ENCODE measurements at places on chromosomes 6 and 20.
A peak's percentile ranks its signal among the peaks of the same experiment; 100 is the strongest.

GRCh38 chr20:62736407-62737071, 27.9 kb downstream of the NTSR1 start:
- no peak for DNase-seq

- no peak for DNase-seq
Observed at GRCh38 chr20:59750209-59750840, 146.0 kb downstream of the PHACTR3 start.

- DNase-seq, result no peak
Observed at GRCh38 chr6:108580646-108581045, 19.9 kb downstream of the FOXO3 start.

DNA sequence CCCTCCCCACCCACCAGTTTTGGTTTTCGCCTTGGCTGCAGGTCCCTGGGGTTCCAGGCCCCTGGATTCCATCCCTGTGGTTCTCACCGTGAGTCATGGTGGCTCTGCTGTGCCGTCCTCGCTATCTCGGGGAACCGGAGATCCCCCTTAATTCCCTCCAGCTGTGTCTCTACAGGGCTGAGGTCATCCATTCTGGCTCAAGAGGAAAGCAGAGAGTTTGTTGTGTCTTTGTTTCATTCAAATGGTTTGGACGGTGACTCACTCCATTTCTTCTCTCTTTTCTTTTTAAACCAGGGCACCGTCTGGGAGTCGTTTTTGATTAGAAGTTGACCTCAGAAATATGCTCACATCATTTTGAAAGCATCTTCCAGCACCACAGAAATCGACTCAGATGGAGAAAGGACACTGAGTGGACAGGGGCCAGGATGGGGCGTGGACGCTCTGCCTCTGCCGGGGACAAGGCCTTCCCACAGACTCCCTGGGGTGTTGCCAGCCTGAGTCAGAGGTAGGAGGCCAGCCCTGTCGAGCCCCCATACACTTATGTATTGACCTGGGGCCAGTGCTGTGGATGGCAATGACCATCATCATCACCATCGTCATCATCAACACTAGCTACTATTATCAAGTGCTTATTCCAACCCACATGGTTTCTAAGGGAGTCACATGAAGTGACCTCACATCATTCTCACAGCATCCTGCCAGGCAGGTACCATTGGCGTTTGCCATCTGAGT, 176.2 kb downstream of the NFATC2 start:
- no peak for DNase-seq

GRCh38 chr6:28656715-28657114, 131.0 kb downstream of the GPX5 start:
- no peak for DNase-seq

DNA sequence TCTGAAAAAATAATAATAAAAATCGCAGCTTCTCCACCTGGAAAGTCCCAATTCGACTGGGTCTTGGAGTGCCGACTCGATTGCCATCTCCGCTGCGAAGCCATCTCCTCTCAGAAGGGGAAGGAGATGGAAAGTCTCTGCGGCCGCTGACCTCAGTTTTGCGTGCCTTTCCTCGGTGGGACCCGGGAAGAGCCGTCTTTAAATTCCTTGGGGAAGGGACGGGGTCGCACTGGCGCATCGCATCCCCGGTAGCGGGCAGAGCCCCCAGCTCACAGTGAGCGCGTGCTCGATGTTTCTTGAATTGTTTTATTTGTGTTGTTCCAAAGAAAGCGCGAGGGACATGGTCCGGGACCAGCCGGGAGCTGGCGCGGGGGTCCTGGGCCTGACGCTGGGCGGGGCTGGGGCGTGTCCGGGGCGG, 270 bp upstream of the TIAM2 start:
- DNase-seq, result no peak

DNA sequence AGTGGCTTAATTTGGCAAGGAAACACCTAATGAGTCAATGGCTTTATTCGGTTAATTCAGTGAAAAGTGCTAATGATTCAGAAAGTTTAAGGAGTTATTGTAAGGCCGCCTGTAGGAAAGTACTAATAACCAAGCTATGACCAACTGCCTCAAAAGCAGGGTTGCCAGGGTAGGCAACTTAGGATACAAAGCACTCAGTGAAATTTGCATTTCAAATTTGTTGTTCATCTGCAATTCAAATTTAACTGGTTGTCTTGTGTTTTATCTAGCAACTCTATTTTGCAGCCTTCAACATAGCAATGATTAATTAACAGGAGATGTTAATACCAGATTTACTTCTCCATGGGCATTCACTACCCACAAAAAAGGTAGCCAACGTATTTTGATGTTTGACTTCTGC, 412.3 kb downstream of the PRKN start:
- no peak for DNase-seq

DNA sequence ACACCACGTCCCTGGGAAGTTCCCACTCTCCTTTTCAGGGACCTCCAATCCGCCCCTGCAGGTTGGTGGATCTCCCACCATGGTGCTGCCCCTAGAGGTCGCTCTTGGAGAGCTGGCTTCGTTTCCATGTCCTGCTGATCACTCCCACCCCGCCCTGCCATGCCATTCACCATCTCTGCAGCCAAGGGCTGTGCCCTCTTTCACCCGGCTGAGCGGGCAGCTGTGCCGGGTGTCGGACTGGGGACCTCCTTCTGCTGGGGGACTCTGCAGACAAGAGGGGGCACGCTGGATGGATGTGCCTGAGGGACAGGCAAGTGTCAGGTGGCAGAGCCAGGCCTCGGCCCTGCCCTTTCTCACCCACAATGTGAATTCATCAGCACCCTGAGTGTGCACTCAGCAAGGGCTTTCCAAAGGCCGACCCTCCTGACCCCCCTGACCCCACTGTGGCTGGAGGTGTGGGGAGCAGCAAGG, 347.0 kb downstream of the CDH4 start:
- DNase-seq, result no peak

GRCh38 chr6:28488916-28489365, 26.7 kb downstream of the GPX6 start:
- peak; percentile 16 for DNase-seq

- no peak for DNase-seq
Observed at GRCh38 chr20:32893263-32894025, 34.7 kb downstream of the EFCAB8 start.

DNA sequence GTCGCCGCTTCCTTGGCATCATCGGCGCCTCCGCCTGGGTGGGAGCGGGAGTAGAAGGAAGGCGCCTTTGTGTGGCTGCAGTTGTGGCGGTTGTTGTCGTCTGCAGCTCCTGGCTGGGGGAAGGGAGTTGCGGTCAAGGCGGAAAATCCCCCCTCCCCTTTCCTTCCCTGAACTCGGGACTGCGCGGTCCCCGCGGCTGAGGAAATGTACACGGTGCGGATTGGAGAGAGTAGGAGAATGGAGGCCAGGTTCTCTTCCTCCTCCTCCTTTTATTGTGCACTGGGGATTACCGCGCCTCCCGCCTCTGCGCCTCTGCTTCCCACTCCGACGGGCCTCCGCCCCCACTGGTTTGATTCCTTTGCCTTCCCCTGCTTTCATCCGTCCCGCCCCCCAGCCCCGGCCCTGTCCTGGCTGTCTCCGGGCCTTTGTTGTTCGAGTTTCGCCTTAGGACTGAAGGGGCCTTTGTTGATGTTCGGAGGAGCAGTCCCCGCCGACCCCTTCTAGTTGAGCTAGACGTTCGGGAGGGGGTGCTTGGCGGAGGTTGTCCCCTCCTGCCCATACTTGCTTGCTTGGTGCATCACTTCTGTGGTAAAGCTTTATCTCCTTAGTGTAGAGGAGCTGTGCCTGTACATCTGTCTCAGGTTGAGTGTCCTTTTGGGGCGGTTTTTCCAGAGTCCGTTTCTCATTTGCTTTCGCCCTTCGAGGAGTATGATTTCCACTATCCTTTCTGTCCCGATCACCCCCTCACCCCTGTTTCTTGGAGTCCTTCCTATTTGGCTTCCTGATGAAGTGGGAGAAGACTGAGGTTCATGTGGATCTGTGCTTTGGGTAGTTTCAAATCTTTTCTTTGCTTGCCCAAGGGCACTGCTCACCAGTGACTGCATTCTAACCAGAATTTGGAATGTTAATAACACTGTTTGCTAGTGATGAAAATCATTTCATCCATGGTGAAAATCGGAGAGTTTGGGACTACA, 764 bp downstream of the ZNF292 start:
- peak; percentile 58 for DNase-seq

DNA sequence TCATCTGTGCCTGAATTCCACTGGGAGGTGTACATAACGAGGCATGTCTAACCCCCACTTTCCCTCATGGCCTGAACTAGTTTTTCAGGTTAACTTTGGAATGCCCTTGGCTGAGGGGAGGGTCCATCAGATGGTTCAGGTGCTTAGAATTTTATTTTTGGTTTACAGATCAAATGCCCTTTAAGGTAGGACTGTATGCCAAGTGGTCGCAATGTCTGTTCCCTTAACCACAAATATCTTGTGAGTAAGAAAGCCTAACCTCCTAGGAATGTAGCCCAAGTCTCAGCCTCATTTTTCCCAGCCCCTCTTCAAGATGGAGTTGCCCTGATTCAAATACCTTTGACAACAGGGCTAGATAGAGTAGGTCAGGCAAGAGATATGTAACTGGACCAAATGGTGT, 78.4 kb downstream of the RNASET2 start:
- no peak for DNase-seq

- no peak for DNase-seq
Observed at GRCh38 chr20:20635006-20635405, 77.4 kb downstream of the RALGAPA2 start.

- DNase-seq, result no peak
Observed at GRCh38 chr6:152184573-152184916, 377.1 kb downstream of the ESR1 start.

DNA sequence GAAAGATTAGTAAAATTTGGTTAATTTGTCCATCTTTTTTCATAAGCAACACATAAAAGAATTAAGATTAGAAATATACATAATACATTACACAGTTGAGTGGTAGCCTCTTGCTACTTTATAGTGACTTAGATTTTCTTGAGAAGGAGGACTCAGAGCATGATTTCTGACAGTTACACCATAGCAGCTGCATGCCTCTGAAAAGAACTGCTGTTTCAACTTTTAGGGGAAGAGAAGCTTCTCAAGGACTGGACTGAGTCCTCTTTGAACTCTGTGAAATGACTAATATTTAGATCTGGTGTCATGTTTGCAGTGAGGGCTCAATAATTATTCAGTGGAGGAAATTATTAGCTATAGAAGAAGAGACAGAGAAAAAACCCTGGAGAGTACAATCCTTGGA, 272.5 kb downstream of the BTBD9 start:
- no peak for DNase-seq

- no peak for DNase-seq
Observed at GRCh38 chr6:149847939-149848267, 16.3 kb downstream of the LRP11 start.

DNA sequence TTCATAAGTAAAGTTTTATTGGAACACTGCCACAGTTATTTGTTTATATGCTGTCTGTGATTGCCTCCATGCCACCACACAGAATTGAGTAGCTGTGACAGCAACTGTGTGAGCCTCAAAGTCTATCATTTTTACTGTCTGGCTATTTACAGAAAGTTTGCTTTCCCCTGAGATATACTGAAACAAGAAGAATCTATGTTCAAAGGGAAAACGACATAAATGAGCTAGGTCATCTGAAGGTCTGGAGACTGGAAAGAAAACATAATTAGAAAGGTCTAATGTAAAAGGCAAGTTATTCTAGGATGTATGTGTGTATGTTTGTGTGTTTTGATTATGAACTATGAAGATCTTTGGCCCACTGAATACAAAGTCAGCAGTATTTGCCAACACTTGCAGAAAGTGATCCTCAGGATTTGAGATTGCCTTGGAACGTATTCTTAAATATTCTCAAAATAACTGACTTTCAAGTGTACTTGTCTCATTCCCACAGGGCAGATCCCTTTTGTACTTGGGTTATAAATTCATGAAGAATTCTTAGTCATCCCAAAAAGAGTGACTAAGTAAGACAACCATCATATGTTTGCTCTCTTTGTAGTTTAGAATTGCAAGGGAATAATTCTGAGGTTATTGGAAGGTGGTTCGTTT, 677.7 kb downstream of the DOK5 start:
- no peak for DNase-seq

GRCh38 chr6:37618916-37619590, 78.6 kb downstream of the MDGA1 start:
- peak; percentile 13 for DNase-seq

- DNase-seq, result no peak
Observed at GRCh38 chr20:50194422-50194830, 3.8 kb downstream of the CEBPB start.

- no peak for DNase-seq
Observed at GRCh38 chr20:34269996-34270627, 28.9 kb downstream of the ASIP start.

GRCh38 chr20:19688031-19688806, 69.8 kb upstream of the RIN2 start:
- no peak for DNase-seq

- DNase-seq, result no peak
Observed at GRCh38 chr20:34220561-34220960, 20.7 kb upstream of the ASIP start.

DNA sequence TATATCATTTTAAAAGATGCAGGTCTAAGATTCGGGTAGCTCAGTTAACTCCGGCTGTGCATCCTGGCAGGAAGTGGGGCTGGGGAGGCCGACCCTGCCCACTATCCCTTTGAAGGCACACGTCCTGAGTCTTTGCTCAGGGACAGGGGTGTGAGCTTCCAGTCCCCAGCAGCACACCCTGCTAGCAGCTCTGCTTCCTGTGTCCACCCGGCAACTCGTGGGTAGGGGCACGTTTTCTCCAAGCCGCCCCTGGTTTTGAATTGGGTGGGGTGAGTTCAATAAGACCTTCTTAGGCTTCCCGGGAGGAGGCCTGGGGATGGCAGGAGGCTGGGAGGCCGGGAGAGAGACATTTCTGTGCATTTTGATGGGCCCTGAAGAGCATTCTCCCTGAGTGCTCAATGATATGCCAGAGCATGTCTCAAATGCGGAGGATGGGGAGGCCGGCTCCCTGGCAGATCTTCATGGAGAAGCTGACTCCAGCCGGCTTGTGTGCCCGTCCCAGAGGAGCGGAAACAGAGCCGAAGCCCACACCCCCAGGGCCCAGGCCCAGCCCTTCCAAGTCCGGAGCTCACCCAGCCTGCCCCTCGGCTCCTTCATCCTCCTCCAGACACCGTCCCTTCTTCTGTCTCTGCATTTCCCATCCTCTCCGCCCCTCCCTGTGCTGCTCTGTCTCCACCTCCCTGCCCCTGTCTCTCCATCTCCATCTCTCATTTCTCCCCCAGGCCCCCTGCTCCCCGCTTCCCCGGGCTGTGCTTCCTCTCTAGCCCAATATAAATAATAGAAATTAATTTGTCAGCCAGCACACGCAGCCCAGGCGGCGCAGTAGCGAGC, 36.3 kb upstream of the ZFAND3 start:
- no peak for DNase-seq

DNA sequence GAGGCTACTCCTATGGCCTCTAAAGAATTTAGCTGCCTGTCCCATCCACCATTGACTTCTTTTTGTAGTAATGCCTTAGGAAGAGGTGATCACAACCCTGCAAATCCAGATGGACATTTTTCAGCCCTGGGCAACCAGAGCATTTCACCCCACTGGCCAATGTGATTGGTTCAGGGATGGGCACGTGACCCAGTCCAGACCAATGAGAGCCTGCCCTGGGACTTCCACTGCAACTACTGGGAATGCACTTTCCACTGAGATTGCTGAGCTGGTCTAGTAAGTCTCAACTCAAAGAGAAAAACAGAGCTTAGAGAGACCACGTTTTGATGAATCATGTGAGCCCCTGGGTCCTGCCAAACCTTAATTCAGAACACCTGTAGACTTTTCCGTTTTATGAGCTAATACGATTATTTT, 8.9 kb upstream of the UBE2V1 start:
- no peak for DNase-seq
